ENCODE measurements at places on chromosomes 2 and 18. TPM values are rescaled to one million over a fixed set of nuclear protein-coding genes. Genes with fewer than 3 reads are reported as not detected.

GRCh38 chr18:33541316-33541715, 36.7 kb upstream of the ASXL3 start:
- no peak for DNase-seq

- DNase-seq, result no peak
Observed at GRCh38 chr2:1610096-1610485, 134.2 kb downstream of the PXDN start.

DNA sequence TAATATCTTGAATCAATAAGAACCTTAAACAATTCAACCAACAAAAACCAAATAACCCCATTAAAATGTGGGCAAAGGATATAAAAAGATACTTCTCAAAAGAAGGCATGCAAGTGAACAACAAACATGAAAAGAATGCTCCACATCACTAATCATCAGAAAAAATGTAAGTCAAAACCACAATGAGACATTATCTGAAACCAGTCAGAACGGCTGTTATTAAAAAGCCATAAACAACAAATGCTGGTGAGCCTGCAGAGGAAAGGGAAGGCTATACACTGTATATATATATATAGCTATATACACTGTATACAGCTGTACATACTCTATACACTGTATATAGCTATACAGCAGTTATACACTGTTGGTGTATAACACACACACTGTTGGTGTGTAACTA, 47.8 kb upstream of the GALNT13 start:
- DNase-seq, result no peak

The LAMA1 gene
- total RNA-seq, result 0.65 TPM
